ENCODE measurements at places on chromosomes 2 and 18.

GRCh38 chr2:144067506-144067905 is 452.4 kb downstream of the ZEB2 start:
- no peak for DNase-seq

DNA sequence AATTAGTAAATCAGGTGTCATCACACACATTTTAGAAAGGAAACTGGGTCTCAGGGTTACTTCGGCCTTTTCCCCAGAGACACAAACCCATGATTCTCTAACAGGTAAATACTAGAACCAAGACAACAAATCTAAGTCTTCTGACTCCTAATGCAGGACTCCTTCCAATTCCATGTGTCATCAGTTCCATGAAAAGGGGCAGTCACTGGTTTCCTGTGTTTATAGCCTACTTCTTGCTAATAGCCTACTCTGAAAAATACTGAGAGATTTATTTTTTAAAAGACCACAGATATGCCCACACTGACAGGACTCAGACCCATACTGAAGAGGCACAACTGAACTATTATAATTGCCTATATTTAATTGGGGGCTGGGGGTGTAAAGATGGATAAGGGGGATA is 33.0 kb downstream of the RAB1A start:
- DNase-seq, result no peak

GRCh38 chr2:201116959-201117734 is 1.2 kb downstream of the CFLAR start:
- DNase-seq, result no peak

- DNase-seq, result no peak
Measured at GRCh38 chr18:79604205-79604912, 75.2 kb upstream of the CTDP1 start.

DNA sequence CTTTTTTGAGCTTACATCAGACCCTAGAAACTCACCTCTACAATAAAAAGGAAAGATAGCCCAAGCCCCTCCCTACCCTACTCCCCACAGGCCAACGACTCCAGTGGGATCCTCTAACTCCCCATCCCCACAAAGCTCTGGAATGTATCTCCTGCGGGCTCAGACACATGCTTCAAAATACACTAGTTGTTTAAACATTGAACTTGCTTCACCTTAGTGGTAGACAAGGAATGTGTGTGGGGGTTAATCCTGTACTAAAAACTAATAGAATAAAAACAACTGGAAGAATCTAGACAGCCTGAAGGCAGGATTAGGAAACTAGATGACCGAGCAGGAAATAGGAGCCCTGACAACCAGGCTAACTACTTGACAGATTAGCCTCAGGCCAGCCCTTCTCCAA is 211.5 kb downstream of the SUCLG1 start:
- DNase-seq, result no peak
